Cardiac fibroblast (primary cell): ENCODE measurements at places on chromosomes 13 and 19.

GRCh38 chr13:63554157-63554556 lies 2138.5 kb upstream of the PCDH20 start:
- DNase-seq: peak; percentile 2

- DNase-seq: no peak
These were observed 14.0 kb downstream of the PLIN4 start for GRCh38 chr19:4504297-4504701.

DNA sequence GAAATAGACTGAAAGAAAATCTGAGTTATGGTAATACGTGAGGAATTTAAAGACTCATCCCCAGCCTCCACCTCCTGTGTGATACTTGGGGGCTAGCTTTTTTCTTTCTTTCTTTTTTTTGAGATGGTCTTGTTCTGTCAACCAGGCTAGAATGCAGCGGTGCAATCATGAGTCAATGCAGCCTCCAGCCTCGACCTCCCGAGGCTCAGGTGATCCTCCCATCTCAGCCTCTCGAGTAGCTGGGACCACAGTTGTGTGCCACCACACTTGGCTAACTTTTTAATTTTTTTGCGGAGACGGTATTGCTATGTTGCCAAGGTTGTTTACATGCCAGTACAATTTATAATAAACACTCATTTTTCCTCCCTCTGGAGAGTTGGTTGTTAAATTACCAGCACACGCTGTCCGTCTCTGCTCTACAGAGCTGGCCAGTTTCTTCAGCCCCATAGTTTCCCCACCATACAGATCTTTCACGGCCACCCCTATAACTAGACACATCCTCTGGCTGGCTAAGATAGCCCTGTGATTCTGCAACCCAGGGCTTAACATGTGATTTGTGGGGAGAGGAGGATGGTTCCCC lies 4.8 kb downstream of the TNFSF9 start:
- DNase-seq: no peak

- no peak for DNase-seq
These were observed 199.8 kb downstream of the DNAJC15 start for GRCh38 chr13:43223216-43223615.

DNA sequence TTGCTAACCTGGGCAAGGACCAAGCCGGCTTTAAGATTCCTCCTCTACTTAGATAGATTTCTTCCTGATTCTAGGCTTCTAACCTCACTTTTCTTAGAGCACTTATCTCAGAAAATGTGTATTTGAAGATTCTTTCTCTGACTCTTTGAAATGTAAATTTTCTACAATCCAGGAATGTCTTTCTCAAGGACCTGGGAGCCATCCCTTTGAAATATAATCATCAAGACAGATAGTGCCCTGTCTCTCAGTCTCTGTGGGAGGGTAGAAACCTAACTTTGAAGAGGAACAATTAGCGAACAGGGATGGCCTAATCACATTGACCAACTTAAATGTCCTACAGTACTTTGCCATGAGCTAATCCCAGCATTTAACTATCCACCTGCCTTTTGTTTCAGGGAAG lies 1646.0 kb downstream of the PCDH9 start:
- DNase-seq: no peak

GRCh38 chr13:30255696-30256095 lies 51.7 kb downstream of the KATNAL1 start:
- DNase-seq: peak; percentile 13

DNA sequence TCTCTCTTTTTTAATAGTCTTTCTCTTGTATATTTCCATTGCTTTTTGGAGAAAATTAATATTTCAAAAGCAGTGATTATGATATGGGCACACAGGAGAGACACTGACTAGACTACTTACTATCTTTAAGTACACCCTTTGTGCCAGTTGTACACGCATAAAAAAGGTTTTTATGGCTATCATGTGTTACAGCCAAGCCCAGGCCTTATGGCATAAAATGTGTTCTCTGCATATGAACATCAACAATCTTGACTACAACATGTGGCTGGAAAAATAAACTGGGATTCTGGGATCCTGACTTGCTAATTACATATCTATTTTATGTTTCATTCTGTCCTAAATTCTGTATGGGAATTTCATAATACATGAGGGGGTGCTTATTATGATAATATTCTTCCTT lies 1401.8 kb downstream of the SLITRK5 start:
- no peak for DNase-seq

DNA sequence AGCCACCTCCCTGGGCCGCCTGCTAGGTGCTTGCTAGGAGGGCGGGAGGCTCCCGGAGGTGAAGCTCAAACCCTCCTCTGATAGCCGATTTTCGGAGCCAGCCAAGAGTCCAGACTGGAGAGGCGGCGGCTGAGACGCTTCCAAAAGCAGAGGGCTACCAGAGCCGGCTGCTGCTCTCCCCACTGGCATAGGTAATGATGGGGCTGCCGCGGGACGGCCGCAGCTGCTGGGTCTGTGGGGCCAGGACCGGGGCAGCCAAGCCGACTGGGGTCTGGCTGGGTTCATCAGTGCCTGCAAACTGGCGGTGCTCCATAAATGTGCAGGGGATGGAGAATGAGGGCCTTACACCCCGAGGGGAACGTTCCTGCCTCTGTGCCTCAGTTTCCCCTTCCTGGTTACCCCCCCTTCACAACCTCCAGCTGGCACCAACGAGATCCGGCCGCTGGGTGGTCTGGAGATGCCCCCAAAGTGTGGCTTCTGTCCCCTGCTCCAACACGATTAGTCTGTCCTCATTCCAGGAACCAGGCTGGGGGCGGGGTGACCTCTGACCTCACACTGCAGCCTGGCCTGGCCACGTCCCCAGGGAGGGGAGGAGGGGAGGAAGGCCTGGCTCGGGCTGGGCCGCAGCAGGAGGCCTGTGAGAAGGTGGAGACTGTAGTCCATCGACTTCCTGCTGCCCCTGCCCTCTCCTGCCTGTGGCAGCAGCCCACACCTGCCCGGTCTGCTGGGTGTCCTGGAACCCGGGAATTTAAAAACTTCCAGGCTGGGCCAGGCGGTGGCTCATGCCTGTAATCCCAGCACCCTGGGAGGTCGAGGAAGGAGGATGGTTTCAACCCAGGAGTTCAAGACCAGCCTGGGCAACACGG lies 3.8 kb upstream of the WDR18 start:
- DNase-seq: no peak

DNA sequence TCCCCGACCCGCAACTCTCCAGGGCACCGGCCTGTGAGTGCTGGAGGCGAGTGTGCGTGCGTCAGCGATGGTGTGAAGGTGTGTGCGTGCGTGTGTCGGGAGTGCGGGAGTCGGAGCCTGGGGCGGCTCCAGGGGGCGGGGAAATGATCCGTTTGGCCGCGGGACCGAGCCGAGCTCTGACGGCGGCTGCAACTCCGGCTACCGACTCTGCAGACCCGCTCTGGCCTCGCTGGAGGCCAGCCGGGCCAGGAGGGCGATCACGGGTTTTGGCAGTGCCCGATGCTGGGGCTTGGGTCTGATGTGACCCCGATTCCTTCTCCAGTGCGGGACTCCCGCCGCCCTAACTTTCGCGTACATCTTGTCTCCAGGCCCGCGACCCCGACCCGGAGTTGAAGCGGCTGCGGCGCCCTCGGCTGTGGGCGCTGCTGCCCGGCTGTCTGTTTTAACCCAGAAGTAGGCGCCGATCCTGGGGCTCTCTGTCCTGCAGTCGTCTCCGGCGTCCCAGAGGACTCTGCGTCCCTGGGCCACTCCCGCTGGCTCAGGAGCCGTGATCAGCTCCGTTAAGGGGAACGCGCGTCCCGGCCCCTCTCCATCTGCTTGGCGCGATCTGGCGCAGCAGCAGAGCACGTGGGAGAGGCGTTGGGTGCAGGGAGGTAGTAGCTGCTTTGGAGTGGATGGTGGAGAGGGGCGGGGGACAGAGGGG lies 1.2 kb downstream of the CHST8 start:
- no peak for DNase-seq

DNA sequence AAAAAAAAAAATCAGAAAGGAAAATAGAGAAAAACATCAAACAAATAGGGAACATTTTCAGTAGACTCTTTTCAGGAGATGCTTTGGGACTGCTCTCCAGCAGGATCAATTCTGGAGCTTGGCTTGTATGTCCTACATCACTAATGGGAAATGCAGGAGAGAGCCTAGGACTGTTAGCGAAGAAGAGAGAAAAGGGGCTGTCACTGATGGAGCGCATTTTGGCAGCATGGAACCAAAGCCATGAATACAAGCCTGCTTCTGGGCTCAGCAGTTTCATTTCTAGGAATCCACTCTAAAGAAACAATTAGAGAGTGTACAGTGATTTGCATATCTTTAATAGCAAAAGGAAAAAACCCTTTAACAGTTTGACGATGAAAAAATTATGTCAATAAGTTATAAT lies 203.9 kb downstream of the NUFIP1 start:
- no peak for DNase-seq

GRCh38 chr19:57192077-57192420 lies 749 bp downstream of the ZNF264 start:
- DNase-seq: peak; percentile 4

- peak; percentile 72 for DNase-seq
These were observed 645 bp downstream of the UBL3 start for GRCh38 chr13:29849731-29850212.

- no peak for DNase-seq
These were observed 3.5 kb upstream of the CD320 start for GRCh38 chr19:8311461-8312260.

- peak; percentile 76 for DNase-seq
These were observed 24.8 kb downstream of the ZNF473 start for GRCh38 chr19:50050406-50051227.
